Thymus (tissue), 14 donors: ENCODE measurements at places on chromosomes 6 and 20. TPM values are rescaled to one million over a fixed set of nuclear protein-coding genes. Genes with fewer than 3 reads are reported as not detected.

- no peaks in the 10 kb centered on the region for H3K36me3 ChIP-seq
- H3K27ac ChIP-seq, result no peak overlapping the region
- no peak for DNase-seq
- H3K4me3 ChIP-seq, result no peak overlapping the region
- no peaks in the 10 kb centered on the region for H3K4me1 ChIP-seq
These were observed 33.5 kb upstream of the BMP6 start for GRCh38 chr6:7692453-7692784.

DNA sequence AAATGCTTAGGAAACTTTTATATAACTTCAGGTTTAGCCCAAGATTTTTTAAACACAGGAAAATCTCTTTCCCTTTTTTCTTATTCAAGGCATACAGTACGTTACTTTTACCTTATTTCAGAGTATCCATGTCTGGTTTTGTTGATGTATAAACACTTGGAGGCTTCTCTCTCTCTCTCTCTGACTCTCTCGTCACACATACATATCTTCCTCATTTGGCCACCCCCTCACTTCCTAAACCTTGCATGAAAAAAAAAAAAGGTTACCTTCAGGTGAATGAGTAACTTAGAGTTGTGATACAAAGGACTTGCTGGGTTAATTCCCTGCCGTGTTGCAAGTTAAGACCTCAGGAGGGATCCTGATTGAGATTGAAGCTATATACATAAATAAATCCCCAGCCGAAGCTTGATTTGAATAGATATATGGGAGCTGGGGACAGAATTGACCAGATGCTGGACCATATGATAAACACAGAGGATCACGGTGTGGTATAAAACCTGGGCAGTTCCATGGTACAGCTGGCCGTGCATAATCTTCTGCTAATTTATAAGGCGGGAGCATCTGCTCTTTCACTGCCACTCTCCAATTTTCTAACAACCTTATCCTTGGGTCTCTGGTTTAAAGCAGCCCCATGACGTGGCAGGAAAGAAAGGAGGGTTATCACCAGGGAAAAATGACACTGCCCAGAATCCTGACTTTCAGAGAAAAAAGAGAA is 55.1 kb upstream of the IL20RA start:
- no peaks in the 10 kb centered on the region for H3K27me3 ChIP-seq
- H3K36me3 ChIP-seq, result no peaks in the 10 kb centered on the region
- DNase-seq, result no peak
- no peak overlapping the region for H3K4me3 ChIP-seq

DNA sequence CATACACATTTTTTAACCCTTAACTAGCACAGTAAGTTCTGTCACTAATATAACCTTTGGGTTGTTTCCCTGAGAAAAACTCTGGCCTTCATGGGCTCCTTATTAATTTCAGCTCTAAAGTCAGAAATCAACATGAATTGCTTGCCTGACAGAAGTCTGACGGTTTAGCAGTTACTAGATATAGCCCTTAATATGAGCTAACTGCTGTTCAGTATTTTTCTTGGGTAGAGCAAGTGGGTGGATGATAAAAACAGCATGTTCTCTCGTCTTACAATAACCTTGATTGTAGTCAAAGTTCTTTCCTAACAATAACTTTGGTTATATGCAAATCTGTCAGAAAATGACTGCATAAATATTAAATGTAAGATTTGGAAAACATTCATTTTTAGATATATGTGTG is 81.0 kb downstream of the SH3BGRL2 start:
- H3K27me3 ChIP-seq, result no peaks in the 10 kb centered on the region
- H3K4me1 ChIP-seq, result no peaks in the 10 kb centered on the region
- no peaks in the 10 kb centered on the region for H3K36me3 ChIP-seq

- H3K27ac ChIP-seq, result no peak within 1 kb of the TSS
- H3K27me3 ChIP-seq, result peaks cover 15% of the 10 kb centered on the region
- no peaks in the 10 kb centered on the region for H3K4me1 ChIP-seq
- no peaks in the 10 kb centered on the region for H3K36me3 ChIP-seq
- no peak for DNase-seq
These were observed at the start of gene MATN4 for GRCh38 chr20:45308117-45308778. MATN4 (minus strand) TSS chr20:45308299; CDS start chr20:45305582, 2,717 bp downstream.

Gene TAGAP
- total RNA-seq, result 22.3 TPM
